ENCODE measurements at places on chromosomes 16 and 17. TPM values are rescaled to one million over a fixed set of nuclear protein-coding genes. Genes with fewer than 3 reads are reported as not detected.

Gene CDH1
- total RNA-seq, result not detected

Gene KRTAP4-12
- not detected for total RNA-seq

Gene MYH11
- total RNA-seq, result 1,932 TPM

Gene TPSG1
- total RNA-seq, result 0.52 TPM

Gene ZKSCAN2
- 4.9 TPM for total RNA-seq

Gene ITGA2B
- 1.4 TPM for total RNA-seq

Gene MT1A
- total RNA-seq, result 52.7 TPM

Gene TNFRSF17
- total RNA-seq, result not detected

Gene ZP2
- not detected for total RNA-seq

Gene PSMB3
- total RNA-seq, result 137 TPM

Gene LMF1
- total RNA-seq, result 21.8 TPM

Gene WNT3
- total RNA-seq, result 0.32 TPM

Gene DNAH9
- total RNA-seq, result 0.46 TPM

Gene PRSS22
- not detected for total RNA-seq

Gene TPSD1
- total RNA-seq, result 4.1 TPM

Gene TNS4
- total RNA-seq, result 0.14 TPM

Measured in posterior vena cava (tissue), 2 donors.